ENCODE measurements at places on chromosomes 2 and 18.

DNA sequence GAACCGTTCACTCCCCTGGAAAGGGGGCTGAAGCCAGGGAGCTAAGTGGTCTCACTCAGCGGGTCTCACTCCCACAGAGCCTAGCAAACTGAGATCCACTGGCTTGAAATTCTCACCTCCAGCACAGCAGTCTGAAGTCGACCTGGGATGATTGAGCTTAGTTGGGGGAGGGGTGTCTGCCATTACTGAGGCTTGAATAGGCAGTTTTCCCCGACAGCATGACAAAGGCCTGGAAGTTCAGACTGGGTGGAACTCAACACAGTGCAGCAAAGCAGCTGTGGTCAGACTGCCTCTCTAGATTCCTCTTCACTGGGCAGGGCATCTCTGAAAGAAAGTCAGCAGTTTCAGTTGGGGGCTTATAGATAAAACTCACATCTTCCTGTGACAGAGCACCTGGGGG, 292.5 kb downstream of the NUP35 start:
- no peak for DNase-seq

- DNase-seq, result peak; percentile 53
Observed at GRCh38 chr2:6824962-6825361, 40.7 kb downstream of the CMPK2 start.

- no peak for DNase-seq
Observed at GRCh38 chr18:56248610-56249235, 389.7 kb downstream of the TXNL1 start.

GRCh38 chr2:233966388-233966787, 49.2 kb downstream of the TRPM8 start:
- no peak for DNase-seq

DNA sequence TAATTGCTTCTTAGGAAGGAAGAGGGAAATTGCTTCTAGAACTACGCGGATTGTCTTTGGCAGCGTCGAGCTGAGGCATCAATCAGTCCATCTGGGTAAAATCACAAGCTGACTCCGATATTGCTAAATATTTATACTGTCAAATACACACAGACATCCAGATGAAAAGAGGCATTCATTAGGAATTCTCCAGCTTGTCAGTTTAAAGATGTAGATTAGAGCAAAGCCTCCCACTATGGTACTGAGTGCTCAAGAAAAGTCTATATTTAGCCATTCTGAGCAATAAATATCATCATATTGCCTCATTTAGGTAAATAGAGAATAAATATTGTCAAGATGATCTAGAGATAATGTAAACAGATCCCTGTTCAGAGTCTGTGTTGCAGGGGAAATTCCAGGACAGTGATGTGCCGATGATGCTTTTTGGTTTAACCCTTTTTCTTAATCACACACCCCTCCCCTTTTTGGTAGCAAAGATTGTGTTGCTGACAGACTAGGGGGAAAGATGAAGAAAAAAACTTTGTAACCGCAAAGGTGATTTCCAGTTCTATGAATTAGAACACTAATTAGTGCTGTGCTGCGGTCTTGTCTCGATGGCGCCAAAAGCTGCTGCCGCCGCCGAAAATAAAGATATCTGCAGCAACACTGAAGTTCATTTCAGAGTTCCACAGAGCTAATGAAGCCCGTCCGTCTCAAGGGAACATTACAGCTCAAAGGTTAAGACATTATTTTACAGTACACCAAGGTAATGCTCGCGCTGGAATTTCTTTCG, 171.8 kb downstream of the PTGR3 start:
- no peak for DNase-seq

DNA sequence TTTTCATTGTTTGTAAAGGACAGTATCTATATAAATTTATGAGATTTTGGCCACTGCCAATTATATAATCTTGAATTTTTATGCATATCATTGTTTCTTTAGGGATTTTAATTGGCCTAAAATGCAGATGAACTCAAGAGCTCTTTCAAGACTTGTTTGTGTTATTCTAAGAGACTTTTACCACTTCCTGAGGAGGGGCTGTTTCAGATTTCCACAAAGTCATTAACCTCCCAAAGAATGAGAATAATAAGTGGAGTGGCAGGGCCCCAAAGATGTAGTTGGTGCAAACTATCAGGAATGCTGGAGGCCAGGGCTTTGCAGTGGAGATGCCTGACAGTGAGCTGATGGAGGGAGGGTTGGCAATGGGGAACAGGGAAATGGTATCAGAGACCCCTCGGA, 15.5 kb upstream of the ACVR1 start:
- DNase-seq, result no peak

DNA sequence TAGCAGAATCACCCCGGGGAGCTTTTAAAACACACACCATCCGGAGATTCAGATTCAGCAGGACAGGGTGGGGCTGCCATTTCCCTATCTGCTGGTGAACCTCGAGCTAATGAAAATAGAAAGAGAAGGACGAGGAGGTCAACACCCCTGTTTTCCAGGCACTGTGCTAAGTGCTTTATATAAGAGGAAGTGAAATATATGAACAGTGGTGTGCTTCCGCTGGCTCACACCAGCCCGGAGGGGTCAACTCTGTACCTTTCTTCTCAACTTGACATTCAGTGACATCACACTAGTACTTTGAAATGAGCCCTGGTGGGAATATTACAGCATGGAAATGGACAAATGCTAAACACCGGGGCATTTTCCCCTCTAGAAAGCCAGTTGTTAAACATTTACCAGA, 108.3 kb upstream of the LTBP1 start:
- no peak for DNase-seq

GRCh38 chr2:173578404-173579107, 223.9 kb downstream of the CDCA7 start:
- DNase-seq, result no peak

GRCh38 chr18:75070625-75071483, 138.1 kb downstream of the PTGR3 start:
- peak; percentile 86 for DNase-seq

DNA sequence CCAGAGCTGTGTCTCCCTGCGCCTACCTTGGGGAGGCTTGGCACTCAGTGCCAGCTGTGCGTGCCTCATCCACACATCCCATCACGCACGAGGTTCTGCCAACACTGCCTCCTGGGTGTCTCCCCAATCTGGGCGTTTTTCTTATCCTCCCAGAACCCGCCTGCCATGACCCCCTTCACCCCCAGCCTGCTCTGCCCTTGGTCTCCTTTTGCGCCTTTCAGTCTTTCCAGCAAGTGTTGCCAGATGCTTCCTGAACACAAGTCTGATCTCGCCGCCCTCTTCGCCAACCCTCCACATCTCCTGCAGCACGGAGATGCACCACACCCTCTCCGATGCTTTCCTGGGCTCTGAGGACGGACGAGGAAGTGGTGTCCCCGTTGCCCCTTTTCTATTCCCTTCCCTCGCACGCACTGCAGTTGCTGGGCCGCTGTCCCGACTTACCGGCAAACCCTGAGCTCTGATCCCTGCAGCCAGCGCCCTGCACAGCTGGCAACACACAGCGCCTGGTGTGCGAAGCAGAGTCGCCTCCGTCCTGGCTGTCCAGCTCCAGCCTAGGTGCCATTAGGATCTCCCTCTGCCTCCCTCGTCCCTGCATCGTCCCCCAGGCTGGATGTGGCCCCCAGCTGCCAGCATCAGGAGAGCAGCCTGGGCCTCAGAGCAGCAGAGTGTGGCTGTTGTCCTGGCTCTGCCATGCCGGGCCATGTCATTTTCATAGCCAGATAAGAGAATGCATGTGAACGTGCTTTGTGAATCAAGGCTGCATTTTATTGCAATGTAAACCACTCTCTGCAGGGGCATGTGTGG, 22.6 kb upstream of the ALLC start:
- DNase-seq, result no peak

- DNase-seq, result no peak
Observed at GRCh38 chr2:74921236-74921736, 37.2 kb upstream of the POLE4 start.

DNA sequence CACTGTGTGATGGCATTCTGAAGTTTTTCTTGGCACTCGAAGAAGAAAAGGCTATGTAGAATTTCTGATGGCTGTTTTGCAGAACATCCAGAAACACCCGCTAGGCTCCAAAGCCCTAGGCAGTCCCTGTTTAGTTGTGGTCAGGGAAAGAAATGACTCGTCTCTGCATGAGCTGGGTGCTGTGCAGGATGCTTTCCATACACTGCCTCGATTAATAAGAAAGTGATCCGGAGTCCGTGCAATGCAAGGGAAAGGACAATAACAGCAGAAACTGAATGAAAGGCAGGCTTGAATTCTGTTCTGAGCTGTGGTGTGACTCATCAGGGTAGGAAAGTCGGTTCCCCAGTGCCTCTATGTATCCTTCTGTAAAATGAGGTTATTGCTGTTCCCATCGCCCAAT, 18.7 kb downstream of the MAPRE3 start:
- DNase-seq, result peak; percentile 28

DNA sequence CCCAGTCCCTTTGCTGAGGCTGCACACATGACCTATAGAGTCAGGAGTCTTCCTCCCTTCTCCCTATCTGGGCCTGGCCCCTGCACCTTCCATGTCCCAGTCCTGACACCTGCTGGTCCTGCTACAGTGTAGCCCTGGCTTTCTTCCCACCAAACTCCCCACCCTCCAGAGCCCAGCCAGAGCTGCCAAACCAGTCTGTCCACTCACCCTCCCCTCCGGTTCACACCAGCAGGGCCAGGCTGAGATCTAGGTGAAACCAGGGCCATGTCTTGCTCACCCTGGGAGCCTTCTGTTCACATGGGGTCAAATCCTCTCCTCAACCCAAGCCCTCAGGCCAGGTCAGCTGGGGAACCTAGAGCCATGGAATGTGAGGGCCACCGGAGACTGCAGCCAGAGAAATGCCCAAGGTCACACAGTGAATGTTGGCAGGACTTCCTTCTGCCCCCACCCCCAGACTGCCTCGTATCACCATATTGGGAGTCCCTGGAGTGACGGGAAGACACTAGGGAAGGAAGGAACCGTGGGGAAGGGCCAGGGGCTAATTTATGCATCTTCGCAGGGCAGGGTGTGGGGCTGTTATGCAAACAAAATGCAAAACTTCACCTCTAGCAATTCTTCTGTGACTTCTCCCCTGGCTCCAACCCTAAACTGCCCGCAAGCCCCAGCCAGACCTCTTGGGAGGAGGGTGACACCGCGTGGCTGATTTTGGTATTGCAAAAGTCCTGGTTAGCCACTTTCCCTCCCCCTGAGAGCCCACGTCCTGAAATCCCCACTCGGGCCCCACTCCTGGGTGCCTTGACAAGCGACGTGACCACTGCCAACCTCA, 14.6 kb downstream of the TNS1 start:
- peak; percentile 63 for DNase-seq

DNA sequence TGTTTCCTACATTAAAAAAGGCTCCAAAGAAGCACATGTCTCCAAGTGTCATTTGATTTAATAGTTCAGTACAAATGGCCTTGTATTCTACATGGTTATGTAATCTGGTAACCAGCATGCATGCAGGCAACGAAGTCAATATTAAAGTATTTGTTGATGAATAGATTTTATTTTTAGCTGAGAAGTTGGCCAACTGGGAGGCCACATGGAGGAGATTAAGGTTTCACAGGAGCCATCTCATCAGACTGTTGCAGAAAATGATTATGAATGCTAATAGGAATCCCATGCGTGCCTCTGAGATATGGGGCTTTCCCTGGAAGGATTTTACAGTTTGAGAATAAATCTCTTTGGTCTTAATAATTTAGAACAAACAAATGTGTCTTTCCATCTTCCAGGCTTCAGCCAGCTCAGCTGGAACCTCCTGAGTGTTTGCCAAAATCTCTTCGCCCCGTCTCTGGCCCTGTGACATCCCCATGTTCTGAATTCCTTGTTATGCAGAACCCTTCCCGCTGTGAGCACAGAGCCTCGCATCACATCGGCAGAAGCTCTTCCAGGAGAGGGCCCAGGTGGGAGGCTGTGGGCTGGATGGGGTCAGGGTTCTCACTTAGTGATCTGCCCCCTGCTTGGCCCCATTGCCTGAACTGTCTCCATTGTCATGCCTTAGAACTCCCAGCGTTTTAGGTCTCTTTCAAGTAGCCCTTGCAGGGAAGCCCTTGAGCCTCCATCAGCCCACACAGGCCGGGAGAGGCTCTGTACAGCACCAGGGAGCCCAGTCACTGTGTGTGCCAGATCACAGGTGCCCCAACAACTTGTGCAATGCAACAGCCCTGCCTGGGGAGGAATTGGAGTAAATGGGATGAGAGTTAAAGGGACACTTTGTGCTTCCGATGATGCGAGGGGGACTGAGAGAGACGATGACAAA, 190.5 kb upstream of the TWIST2 start:
- no peak for DNase-seq

DNA sequence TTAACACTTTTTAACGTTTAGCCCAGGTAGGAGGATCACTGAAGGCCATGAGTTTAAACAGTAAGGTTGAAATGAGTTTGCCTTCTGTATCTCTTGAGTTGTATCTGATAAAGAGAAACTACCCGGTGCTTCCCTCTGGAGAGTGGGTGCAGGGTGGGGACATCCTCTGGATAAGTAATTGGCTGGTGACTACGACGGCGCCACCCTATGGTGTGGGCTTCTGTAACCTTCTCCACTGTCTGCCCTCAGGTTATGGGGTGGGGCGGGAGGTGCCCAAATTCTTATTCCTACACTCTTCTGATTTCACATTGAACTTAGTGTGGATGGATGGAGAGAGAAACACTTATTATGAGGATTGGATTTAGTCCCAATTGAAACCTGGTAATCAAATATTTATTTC, 68.8 kb downstream of the LDLRAD4 start:
- no peak for DNase-seq

DNA sequence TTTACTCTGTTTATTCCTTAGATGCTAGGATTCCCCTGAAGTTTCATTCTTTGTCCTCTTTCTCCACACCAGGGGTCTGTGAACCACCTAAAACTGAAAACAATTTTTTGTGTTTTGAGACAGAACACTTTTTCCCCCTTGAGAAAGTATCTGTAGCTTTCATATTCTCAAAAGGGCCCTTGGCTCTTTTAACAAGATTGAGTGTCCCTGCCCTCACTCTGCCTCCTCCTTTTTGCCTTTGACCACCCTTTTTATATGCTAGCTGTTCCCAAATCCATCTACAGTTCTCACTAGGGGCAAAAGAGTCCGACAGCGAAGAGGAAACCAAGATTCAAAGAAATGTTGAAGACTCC, 883 bp upstream of the EHBP1 start:
- no peak for DNase-seq

DNA sequence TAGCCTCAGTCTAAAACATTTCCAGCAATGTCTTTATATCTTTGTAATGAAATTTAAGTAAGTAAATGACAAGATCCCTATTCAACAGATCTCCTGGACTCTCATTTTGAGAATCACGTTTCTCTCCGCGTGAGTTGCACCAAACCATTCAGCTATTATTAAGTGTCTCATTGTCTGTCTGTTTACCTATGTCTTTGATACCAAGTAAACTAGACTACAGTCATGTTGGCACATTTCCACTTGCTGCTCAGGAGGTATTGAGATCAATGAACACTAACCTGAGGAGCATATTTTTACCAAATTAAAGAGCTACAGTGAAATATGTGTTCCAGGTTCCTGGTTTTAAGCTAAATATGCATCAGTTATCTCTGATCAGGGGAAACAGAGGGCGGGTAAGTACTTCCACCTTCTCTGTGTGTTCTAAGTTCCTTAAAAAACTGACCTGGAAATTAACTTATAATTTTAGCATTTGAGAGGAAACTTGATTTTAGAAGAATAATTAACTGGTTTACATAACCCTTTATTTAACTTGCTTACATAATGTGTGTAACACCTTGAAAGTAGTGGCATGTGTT, 125.8 kb downstream of the OSBPL6 start:
- DNase-seq, result no peak
